Astrocyte of the spinal cord (primary cell): ENCODE measurements at places on chromosomes 5 and 9.

- no peak for DNase-seq
These were observed 4.1 kb downstream of the LMX1B start for GRCh38 chr9:126617823-126618165.

- no peak for DNase-seq
These were observed 4.3 kb upstream of the TCOF1 start for GRCh38 chr5:150353032-150353675.

- no peak for DNase-seq
These were observed 18.3 kb downstream of the ACTL7B start for GRCh38 chr9:108837530-108837929.

DNA sequence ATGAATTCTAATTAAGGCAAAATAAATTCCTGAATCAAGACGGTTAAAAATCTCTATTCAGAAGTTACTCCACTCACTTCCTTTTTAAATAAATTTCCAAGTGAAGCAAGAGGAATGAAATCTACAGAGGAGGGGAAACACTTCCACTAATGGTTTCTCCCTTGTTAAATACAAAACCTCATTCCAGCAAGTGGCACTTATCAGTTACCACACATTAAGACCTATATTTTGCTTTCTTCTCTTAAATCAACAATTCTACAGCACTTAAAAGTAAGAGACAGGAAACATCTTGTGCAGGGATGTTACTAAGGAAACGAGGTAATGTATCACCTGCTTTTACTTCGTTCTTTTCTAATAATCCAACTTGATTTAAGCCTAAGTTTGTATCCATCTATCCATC is 172.6 kb downstream of the RAPGEF6 start:
- no peak for DNase-seq

DNA sequence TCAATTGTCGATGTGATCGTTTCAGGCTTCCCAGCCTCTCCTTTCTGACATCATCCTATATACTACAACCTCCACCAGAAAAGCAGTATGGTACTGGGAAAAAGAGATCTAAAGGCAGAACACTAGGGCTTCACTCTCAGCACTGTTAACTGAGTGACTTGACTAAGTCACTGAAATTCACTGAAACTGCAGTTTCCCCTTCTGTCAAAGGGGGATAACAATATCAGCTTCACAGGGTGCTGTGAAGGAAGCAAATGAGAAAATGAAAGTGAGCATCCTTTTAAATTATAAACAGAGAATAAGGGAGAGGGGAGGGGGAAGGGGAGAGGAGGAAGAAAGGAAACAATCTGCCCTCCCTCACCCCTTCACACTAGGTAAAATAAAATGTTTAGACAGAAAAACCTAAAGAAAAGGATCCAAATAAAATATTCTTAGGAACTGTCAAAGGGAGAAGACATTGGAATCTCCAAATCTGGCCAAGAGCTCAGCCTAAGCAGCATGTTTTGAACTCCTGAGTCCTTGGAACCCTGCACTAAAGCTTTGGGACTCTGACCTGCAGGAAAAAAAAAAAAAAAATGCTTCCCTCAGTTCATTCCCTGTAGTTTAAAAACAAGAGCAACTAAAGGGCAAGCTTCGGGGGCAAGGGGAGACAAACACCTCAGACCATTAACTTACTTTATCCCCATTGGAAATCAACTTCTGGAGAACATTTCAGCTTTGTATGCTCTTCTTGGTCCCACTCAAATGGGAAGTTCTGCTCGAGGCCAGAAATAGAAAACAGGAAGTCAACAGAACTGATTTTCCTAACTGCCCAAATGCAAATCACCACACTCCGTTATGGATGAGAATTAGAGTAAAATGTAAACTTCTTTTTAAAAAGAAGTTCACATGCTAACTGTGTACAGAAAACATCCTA is 178.3 kb downstream of the DEPDC1B start:
- peak; percentile 37 for DNase-seq

DNA sequence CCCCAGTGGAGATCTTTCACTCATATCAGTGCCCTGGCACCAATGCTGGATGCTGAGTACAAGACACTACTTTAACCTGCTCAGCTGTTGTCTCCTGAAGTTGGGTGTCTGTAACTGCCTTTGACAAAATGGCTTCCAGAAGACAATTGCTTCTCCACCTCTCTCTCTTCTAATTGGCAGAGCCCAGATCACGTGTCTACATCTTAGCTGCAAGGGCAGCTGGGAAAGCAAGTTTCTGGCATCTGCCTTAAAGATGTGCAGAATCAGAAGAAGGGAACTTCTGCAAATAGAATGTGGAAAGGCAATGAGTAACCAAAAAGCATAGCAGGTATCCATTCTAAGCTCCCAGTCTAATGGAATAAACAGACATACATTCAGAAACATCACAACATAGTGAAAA is 81.1 kb downstream of the PDZD2 start:
- DNase-seq, result no peak

DNA sequence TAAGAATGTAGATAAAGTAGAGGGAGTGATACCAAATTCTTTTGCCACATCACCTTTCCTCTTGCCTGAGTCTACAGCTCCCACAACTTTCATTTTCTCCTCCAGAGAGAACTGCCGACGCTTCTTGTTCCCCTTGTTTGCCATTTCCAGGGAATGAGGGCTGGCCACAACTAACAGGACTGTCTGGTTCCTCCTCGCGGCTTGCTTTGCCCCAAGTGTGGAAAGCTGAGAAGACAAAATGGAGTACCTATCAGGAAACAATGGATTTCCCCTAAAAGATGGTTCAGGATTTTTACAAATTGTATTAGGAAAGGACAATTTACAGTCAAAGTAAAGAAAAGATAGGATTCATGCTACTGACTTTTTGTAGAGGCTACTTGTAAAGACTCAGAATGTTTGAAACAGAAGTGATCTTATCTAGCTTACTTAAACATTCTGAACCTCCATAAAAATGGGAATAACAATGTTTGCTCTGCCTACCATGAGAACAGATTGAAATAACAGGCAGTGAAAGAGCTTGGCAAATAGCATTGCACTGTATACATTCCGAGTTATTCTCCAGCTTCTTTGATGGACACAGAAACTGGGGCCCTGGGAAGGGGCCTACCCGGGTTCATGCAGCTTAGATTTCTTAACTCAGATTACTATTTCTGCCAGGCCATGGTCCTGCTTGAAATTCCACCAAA is 4.1 kb downstream of the TIGD6 start:
- DNase-seq, result no peak

DNA sequence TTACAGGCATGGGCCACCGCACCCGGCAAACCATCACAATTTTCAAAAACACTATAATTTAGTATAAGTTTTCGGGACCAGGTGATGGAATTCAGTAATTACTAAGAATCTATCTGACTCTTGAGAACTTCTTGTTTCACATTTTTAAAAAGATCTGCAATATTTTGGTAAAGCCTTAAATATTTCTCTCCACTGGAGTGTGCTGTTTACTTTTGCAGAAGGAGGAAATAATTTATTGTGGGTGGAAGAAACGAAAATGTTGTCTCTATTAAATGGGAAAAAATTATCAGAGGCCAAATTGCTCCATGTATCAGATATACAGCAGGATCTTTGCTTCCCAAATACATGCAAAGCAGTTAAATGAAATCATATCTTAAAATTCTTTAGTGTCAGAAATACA is 566.8 kb upstream of the CYLC2 start:
- no peak for DNase-seq

- no peak for DNase-seq
These were observed 67.0 kb downstream of the GABBR2 start for GRCh38 chr9:98641695-98642094.

GRCh38 chr9:89666364-89666763 is 61.6 kb downstream of the GADD45G start:
- DNase-seq, result no peak

DNA sequence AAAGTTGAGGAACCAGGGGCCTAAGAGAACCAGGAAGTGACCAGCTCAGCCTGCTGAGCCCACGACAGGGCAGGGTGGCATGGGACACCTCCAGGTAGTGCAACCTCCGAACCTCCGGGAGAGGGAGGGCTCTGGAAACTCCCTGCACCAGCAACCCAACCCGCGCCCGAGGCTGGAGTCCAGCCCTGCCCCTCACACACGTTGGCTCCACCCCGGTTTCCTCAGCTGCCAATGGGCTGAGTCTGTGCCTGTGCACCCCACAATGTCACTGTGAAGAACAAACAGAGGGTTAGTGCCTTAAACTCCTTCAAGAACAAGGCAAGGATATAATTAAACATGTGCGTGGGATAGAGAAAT is 17.0 kb upstream of the UNC5A start:
- DNase-seq, result no peak

DNA sequence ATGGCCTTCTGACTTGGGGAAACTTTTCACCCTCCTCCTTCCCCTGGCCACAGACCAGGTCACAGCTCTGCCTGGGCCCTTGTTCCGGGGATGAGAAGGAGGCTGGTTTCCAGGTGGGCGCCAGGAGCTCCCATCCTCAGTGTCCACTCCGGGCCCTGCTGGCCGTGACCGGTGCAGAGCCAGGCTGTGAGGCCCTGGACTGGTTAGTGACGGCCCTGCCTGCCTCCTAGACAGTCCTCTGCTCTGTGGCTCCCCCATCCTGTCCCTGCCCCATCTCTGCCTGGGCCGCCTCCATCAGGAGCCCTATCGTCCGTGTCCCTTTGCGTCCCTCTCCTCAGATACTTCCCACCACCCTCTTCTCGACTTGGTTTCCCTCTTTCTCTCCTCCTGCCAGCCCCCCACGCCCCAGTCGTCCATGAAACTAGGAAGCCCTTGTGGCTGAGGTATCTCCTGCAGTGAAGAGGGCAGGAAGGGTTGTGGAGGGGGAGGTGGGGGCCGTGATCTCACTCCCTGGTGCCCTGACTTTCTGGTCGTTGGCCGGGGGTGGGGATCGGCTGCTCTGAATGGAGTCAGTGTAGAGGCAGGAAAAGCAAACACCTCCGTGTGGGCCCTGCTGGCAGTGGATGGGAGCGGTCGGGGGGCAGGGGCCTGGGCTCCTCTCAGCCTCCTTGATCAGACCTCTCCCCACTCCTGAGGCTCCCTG is 15.4 kb upstream of the CERCAM start:
- no peak for DNase-seq

- peak; percentile 56 for DNase-seq
These were observed 53.2 kb downstream of the FNBP1 start for GRCh38 chr9:129989740-129990139.

DNA sequence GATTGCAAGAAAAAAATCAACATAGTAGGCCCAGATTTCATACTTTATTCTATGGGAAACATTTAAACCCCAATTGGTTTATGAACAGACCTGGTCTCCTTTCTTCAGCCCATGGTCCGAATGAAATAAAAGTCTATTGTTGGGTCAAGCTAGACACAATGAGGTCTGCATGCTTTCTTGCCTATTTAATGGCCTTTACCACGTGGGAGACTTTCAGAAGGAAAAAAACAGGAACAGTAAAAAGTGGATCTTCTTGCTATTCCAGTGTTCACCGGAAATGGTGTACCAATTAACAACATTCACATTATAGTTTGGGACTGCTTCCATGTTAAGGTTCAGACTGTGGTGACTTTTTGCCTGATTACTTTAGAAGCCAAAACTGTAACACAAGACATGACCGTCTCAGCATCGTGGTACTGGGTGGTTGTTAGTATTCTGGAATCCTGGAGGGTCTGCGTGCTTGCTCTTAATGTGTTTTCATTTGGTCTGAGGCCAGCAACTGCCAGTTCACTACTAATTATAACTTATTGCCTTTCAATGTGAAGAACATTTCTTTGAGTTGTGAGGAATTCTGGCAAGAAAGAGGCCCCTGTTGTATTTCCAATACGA is 85.4 kb upstream of the PRRC1 start:
- no peak for DNase-seq

DNA sequence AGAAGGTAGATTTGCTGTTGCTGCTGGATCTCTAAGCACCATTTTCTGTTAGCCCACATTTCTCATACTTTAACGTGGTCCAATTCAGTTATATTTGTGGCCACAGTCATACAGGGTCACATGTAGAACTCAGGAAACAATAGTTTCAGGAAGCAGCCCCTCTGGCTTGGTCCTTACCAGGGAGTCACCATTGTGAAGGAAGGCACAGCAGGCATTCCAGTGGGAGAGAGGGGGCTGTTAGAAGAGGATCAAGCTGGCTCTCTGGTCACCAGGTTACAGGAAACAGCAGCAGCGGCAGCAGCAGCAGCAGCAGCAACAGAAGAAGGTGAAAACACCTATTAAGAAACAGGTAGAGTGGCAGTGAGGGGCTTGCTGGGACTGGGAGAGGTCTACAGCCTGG is 14.5 kb downstream of the C9orf43 start:
- DNase-seq, result no peak
